HT-29 (cell line): ENCODE measurements at places on chromosomes 3 and 15. TPM values are rescaled to one million over a fixed set of nuclear protein-coding genes. Genes with fewer than 3 reads are reported as not detected.

SAMD7 gene
- not detected in 2 replicates for total RNA-seq

ACAN gene
- total RNA-seq = not detected in 2 replicates

SKOR1 gene
- 0.15 and 0.18 TPM in 2 replicates for total RNA-seq

CAV3 gene
- total RNA-seq = not detected in 2 replicates

WDR72 gene
- total RNA-seq = 1.0 and 1.1 TPM in 2 replicates

NEO1 gene
- 9.9 and 10.4 TPM in 2 replicates for total RNA-seq

ZNF662 gene
- not detected in 2 replicates for total RNA-seq

STRC gene
- 0.18 TPM in 1 of 2 replicates, not detected in the other for total RNA-seq

ALDH1L1 gene
- 4.9 and 7.4 TPM in 2 replicates for total RNA-seq

IQCF5 gene
- not detected in 2 replicates for total RNA-seq

SV2B gene
- not detected in 2 replicates for total RNA-seq

MOBP gene
- not detected in 2 replicates for total RNA-seq

PLA1A gene
- total RNA-seq = not detected in 2 replicates

NPAP1 gene
- not detected in 2 replicates for total RNA-seq

GHSR gene
- total RNA-seq = not detected in 2 replicates

CERS3 gene
- not detected in 2 replicates for total RNA-seq

ITIH1 gene
- total RNA-seq = 0.08 TPM in 1 of 2 replicates, not detected in the other

XCR1 gene
- total RNA-seq = not detected in 2 replicates

UMPS gene
- 57.3 and 70.2 TPM in 2 replicates for total RNA-seq

ENTPD3 gene
- not detected in 2 replicates for total RNA-seq

ITGA11 gene
- not detected in 2 replicates for total RNA-seq
